ENCODE measurements at places on chromosomes 3 and 15.

GRCh38 chr15:85804481-85805170 lies 9.9 kb upstream of the KLHL25 start:
- no peak for DNase-seq

DNA sequence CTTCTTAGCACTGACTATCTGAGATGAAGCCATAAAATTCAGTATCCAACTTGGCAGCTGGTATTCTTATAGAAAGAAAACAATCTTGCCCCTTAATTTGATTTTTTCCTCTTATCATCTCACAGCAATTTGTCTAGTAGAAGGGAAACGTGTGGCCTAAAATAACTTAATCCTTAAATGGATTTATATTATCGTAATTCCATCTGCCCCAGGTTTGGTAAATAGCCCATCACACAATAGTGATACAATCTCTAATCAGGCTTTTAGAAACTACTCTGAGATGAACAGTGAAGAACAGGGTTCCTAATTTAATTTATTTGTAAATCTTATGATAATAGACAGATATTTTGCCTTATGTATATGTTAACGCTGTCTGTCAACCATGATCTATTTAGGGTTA lies 24.8 kb downstream of the PEX5L start:
- no peak for DNase-seq

DNA sequence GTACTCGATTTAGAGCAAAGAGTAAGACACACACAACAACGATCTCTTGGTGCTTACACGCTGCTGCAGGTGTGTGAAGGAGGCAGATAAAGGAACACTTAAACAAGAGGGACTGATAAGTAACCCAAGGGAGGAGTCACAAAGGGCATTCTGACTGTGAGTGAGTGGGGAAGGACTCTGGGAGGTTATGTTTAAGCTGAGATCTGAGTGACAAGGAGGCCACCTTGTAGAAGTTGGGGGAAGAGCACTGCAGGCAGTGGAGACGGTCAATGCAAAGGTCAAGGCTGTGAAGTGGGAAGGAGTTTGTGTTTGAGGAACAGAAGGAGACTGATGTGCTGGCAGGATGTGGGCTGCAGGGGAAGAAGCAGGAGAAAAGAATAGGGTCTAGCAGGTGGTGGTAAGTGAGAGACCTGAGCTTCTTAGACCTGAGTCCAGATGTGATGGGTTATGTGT lies 63.1 kb downstream of the LPP start:
- DNase-seq: no peak

DNA sequence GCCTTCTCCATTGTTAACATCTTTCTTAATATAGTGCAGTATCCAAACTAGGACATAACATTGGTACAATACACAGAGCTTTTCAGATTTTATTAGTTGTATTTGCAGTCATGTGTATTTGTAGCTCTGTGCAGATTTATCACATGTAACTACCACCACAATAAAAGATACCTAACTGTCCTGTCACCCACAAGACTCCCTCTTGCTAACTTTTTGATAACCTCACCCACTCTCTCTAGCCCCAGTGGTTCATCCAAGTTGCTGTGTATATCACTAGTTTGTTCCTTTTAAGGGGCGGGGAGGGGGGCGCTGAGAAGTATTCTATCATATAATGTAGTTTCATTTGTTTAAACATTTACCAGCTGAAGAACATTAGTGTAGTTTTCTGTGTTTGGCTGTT lies 46.1 kb downstream of the PIAS1 start:
- DNase-seq: no peak

DNA sequence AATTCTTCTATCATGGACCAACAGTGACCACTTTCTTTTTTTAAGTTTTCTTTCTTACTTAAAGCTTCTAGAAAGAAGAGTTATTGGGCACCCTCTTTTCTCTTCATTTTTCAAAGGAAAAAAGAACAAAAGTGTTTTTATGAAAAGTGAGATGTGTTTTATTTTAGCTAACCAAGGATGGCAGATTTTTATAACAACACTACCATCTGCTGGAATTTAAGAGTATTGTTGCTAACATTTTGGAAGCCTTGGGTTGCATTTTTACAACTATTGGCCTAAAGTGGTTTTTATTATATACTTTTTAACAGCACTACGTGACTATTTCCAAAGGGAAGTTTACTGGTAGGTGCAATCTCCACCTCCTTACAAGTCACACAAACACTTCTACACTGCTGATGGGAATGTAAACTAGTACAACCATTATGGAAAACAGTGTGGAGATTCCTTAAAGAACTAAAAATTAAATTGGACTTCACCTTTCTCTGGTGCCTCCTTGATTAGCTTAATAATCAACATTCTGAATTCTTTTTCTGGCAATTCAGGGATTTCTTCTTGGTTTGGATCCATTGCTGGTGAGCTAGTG lies 237.7 kb upstream of the AGTR1 start:
- DNase-seq: no peak

DNA sequence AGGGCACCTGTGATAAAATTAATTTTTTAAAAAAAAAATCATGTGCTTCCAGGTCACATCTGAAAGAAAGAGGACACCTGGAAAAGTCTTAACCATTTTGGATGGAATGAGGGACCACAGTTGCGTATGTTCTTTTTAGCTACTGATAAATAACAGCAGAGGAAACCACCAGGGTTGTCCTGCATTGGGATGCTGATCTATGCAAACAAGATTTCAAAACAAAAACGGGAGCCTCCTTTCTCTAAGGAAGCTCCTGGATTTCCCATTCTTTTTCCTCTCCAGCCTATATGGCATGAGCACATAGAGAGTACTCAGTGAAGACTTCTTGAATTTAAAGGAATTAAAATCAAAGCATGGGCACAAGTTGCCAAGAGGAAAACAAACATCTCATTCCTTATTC lies 145.6 kb upstream of the THBS1 start:
- no peak for DNase-seq

- DNase-seq: no peak
Measured at GRCh38 chr3:174438501-174439145, 420.5 kb upstream of the NAALADL2 start.

GRCh38 chr15:74264081-74264501 lies 28.0 kb downstream of the CCDC33 start:
- no peak for DNase-seq

DNA sequence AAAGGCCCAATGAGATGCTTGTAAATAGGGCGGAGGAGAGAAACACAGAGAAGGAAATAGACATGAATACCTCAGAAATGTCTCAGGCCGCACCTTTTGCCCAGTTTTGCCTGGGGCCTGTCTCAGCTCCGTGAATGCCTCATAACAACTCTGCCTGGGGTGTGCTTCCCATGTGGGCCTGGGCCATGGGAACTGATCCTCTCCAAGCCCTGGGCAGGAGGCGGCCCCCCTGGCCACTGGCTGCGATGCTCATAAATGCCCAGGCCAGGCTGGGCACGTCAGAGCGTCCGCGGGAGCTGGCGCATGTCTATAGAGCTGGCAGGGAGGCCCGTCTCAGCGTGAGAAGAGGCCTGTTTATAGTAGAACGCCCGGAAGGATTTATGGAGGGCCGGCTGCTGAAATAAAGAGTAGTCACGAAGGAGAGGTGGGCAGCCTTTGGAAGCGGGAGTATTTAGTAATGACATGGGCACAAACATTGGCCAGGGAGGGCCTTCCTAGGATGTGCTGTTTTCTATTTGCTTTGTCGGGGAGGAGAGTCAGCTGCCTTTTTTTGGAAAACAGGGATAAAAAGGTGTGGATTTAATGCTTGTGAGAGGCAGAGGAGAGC lies 85.9 kb upstream of the IGF1R start:
- DNase-seq: no peak
